Glomerular endothelial cell (primary cell): ENCODE measurements at places on chromosomes 6 and 20. TPM values are rescaled to one million over a fixed set of nuclear protein-coding genes. Genes with fewer than 3 reads are reported as not detected.

DNA sequence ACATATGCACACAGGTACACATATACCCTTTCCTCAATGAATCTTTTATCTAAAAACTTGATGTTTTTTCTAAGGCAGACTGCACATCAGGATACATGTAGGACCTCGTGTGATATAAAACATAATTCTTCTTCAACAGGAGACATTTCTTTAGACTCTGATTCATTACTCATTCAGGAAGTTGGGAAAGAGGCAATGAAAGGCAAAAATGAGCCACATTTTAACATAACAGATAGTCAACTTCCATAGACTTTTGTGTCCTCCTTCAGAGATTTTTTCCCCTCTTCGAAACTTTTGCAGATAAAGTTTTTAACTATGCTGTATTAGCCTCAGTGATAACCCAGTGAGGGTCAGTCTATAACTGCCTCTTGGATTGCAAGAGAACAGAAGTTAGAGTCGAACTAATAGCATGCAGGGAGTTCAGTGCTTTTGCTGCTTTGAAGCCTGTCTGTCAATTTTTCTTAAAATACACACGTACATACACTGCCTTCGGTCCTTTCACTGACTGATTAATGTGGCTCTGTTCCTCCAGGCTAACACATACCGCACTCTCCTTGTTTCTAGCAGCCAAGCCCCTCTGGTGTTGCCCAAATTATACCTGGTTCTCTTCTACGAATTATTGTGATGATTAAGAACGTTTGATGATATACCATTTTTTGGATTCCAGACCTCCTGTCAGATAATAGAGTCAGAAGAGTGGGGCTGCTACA, 562.5 kb upstream of the MAP3K7 start:
- no peak for DNase-seq

Gene HLA-DQB1
- total RNA-seq: 0.10 and 1.1 TPM in 2 replicates

DNA sequence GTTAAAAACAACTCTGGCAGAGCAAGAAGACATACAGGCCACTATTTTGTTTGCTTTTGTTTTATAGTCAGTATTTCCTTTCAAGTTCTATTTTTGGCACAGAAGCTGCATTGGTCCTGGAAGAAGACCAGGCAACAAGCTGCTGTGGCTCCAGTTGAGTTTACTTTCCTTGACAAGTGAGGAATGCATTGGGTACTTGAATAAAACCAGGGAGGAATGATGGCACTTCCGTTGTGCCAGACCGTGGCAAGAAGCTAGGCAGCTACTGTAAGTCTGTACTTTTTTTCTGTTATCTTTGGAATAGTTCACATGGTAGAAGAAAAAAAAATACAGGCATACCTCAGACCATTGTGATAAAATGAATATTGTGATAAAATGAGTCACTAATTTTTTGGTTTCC, 66.3 kb downstream of the NCOA3 start:
- no peak for DNase-seq

- no peak for DNase-seq
Measured at GRCh38 chr20:58483051-58483450, 32.1 kb downstream of the APCDD1L start.

DNA sequence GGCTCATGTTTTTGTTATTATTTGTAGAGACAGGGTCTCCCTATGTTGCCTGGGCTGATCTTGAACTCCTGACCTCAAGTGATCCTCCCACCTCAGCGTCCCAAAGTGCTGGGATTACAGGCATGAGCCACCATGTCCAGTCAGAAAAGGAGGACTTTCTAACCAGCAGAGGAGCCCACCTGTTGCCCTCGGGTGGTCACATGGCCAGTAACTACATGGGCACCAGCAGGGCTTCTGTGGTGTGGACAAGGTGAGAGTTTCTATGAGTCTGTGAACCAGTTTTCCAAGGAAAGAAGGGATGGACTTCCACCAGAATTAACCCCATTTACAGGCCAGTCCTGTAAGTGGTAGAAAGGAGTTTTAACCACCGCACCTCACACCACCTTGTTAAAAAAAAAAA, 125.4 kb downstream of the RIN2 start:
- no peak for DNase-seq

Gene SLC2A10
- total RNA-seq: 10.8 and 20.6 TPM in 2 replicates

Gene TINAG
- 4.8 TPM in 1 of 2 replicates, not detected in the other for total RNA-seq

DNA sequence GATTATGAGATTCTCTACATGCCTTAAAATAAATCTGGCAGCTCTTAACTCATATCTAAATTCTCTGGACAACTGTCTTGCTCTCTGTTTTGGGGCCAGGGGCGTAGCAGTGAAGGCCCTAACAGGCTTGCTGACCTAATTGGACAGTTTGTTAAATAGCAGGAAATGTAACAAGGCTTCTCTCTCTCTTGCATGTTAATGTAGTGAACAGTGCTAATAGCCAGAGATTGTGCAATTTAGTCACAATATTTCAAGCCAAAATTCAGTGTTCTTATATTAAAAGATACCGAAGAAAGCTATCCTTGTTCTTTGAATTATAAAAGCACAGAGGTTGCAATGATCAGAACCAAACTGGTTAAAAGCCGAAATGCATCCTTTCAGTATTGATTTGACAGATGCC, 3.0 kb downstream of the PPP1R3D start:
- DNase-seq: no peak

Gene CFAP206
- total RNA-seq: 0.35 and 0.97 TPM in 2 replicates

GRCh38 chr6:7960141-7960540, 49.6 kb upstream of the TXNDC5 start:
- no peak for DNase-seq

Gene PAX1
- total RNA-seq: not detected in 2 replicates

GRCh38 chr6:2558098-2558680, 192.5 kb downstream of the MYLK4 start:
- no peak for DNase-seq

- no peak for DNase-seq
Measured at GRCh38 chr20:2631228-2631627, 21.2 kb upstream of the NOP56 start.

Gene C6orf52
- total RNA-seq: 1.9 and 3.4 TPM in 2 replicates

GRCh38 chr20:51966296-51966971, 164.1 kb upstream of the SALL4 start:
- peak; percentile 78 for DNase-seq

DNA sequence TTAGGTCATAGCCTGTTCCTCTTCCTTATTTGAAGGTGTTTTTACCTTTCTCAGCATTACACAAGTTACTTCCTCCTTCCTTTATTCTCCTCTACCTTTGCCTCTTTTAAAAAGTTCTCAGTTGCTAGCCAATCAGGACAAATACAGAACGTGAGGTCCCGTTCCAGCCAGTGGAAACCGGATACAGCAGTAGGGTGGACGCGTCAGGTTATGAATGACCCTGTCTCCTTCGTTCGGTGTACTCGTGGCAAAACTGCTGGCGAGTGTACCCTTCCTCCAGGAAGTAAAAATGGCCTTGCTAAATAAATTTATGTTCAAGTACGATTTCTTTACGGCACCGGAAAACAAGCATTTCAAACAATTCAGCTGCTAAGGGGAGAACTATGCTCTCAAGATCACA, 77.0 kb upstream of the MLN start:
- DNase-seq: no peak

Gene TNF
- total RNA-seq: 0.88 and 4.4 TPM in 2 replicates

DNA sequence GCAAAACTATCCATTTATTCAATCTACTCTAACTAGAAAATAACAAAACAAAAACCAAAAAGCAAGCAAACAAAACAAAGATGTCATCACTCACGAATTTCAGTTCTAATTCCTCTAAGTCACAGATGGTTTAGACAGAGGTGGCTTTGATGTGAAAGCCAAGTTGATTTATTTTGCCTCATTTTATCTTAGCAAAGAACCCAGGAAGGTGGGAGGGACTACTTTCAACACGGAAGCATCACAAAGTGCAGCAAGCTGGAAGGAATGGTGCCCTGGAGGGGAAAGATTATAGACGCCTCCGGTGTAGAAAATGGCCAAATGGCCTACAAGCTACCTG, 88.4 kb downstream of the LAMP5 start:
- no peak for DNase-seq

DNA sequence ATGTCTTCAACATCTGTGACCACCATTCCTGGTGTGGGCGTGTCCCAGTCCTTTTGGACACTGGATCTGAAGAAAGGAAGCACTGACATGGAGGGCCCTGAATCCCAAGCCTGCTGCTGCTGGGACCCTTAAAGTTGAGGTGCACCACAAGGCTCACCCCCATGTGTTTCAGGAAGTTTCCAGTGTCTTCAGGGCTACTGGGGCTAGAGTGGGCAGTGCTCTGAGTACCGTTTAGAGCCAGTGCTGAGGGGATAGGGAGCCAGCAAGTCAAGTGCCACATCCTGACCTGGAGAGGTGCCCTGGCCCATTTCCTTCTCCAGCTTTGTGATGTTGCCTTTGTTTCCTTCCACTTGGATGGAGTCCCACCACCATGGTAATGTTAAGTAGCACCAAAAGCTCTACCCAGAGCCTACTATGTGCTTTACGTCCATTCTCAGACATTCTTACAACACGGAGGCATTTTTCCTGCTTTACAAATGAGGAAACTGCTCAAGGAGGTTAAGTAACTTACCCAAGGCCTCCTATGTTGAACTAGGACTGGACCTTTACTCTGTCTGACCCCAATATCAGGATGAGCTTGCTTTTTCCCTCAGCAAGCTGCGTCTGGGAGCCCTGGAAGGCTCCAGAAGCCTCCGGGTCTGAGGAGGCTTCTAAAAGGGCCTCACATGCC, 552 bp upstream of the DEF6 start:
- DNase-seq: no peak

DNA sequence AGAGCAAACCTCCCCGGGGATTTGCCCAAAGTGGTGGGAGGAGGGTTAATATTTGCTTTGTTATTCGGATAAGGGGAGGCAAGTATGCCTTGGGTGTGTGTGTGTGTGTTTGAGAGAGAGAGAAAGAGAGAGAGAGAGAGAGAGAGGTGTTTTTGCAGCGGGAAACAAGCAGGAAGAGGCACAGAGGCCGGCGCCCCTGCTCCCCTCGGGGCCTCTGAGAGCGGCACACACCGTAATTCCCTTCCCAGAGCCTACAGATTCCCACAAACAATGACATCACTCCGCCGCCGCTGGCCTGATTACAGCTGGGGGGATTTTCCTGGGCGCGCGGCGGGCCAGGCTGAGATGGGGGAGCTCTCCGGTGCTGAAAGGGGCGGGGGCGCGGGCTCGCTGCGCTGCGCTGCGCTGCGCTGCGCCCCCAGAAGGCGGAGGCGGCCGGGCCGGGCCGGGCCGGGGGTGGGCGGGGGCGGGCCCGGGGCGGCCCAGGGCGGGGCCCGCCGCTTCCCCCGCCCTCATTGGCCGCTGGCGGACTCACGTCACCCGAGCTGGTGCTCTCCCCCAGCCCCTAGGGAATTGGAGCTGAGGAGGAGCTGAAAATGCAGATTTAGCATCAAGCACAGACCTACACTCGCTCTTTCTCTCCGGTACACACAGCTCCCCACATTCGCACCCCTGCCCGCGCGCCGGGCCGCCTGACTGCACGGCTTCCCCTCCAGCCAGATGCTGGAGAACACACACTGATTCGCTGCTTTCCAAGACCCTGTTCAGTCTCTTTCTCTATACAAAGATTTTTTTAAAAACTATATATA, at the start of gene PCSK2:
PCSK2 (plus strand) TSS at position 631 of the 809 bp plus-strand sequence. CDS start 266 bp downstream, outside the sequence.
- no peak for DNase-seq

DNA sequence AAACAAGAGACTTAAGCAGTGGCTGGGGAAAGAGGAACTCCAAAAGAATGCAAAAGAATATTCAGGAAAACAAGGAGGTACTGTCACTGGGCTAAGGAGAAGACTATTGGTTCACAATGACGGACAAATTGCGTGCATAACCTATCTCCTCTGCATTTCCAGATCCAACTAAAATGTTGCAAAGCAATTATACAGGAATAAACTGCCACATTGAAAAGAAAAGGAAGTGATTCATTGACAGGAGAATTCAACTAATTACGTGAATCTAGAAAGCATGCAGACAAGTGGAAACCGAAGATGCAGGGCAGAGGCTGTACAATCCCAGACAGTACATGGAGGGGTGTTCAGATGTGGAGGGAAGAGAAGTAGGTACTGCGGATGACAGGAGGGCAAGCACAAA, 152.8 kb upstream of the RIPOR2 start:
- DNase-seq: peak; percentile 82

GRCh38 chr6:69542494-69542893, 254.3 kb downstream of the LMBRD1 start:
- no peak for DNase-seq

DNA sequence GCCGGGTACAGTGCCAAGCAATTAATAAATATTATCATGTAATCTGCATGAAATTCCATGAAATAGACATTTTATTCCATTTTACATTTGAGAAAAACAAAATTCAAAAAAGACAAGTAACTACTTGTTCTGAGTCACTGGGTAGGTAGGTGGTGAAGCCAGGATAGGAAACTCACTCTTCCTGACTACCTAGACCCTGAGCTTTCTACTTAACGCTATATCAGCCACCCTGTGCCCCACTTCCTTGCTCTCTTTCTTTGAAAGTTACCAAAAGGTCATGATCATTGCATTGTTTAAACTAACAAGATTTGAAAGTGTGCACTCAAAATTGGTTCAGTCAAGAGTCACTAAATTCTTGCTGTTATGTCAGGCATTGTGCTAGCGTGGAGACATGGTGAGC, 235.7 kb downstream of the CD83 start:
- no peak for DNase-seq

DNA sequence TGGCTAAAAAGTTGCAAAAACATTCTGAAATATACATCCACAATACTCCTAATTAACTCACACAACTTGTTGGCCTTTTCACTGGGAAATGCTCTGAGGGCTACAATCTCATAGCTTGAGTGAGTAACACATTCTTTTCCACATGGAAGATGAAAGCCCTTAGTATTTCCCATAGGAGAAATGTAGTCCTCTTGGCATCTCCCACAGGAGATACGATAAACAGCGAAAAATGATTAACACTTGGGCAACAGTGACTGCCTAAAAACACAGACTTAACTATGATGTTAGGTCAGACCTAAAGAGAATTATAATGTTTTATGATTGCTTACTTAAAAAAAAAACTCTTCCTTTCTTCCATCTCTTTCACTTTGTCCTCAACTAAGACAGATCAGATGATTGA, 9.0 kb downstream of the MYLK4 start:
- no peak for DNase-seq

- DNase-seq: no peak
Measured at GRCh38 chr6:63571361-63572043, 778 bp upstream of the LOC128125822 start.

GRCh38 chr6:125793863-125794262, 3.1 kb downstream of the NCOA7 start:
- DNase-seq: no peak
